CD8-positive, alpha-beta memory T cell (primary cell): ENCODE measurements at places on chromosomes 12 and 14. TPM values are rescaled to one million over a fixed set of nuclear protein-coding genes. Genes with fewer than 3 reads are reported as not detected.

The SLC17A8 gene
- total RNA-seq, result not detected

The CLEC4C gene
- not detected for total RNA-seq

- no peak for DNase-seq
- no peak overlapping the region for H3K27ac ChIP-seq
- no peak overlapping the region for H3K4me3 ChIP-seq
- no peaks in the 10 kb centered on the region for H3K27me3 ChIP-seq
Measured at GRCh38 chr12:73421832-73422231, 1115.8 kb upstream of the ATXN7L3B start.

GRCh38 chr12:14399871-14400270 lies 34.4 kb downstream of the ATF7IP start:
- no peak overlapping the region for H3K27ac ChIP-seq
- H3K36me3 ChIP-seq, result no peaks in the 10 kb centered on the region
- peaks cover 96% of the 10 kb centered on the region for H3K4me1 ChIP-seq

DNA sequence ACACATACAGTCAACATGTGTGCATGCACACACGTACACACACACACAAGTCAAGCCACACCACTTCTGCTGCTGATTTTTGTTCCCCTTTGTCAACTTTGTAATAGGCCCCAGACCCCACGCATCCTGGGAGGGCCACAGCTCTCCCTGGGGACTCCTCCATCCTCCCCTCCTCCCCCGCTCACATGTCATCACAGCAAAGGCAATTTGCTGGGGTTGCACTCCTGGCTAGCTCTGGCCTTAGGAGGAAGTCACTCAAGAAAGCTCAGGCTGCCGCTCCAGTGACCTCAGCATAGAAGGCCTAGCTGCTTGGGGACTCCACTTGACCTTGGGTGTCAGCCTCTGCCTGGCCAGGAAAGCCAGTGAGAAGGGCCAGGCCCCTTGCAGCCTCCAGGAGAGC lies 27.2 kb downstream of the NGB start:
- no peak overlapping the region for H3K27ac ChIP-seq
- no peaks in the 10 kb centered on the region for H3K36me3 ChIP-seq
- no peaks in the 10 kb centered on the region for H3K27me3 ChIP-seq
- DNase-seq, result no peak
- no peak overlapping the region for H3K4me3 ChIP-seq

DNA sequence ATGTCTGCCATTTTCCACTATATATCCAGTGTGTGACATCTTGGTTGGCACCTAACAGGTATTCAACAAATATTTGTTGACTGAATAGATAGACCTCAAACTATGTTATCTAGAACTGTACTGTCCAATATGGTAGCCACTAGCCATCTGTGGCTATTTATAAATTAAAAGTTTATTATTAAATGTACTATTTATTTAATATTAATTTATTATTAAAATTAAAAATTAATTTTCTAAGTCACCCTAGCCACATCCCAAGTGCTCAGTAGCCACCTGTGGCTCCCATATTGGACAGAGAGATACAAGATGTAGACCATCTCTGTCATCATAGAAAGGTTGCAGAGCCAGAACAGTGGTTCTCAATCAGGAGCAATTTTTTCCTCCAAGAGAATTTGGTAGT lies 69.3 kb downstream of the SRRM4 start:
- no peak overlapping the region for H3K4me3 ChIP-seq
- no peaks in the 10 kb centered on the region for H3K36me3 ChIP-seq
- no peaks in the 10 kb centered on the region for H3K4me1 ChIP-seq
- no peak overlapping the region for H3K27ac ChIP-seq

DNA sequence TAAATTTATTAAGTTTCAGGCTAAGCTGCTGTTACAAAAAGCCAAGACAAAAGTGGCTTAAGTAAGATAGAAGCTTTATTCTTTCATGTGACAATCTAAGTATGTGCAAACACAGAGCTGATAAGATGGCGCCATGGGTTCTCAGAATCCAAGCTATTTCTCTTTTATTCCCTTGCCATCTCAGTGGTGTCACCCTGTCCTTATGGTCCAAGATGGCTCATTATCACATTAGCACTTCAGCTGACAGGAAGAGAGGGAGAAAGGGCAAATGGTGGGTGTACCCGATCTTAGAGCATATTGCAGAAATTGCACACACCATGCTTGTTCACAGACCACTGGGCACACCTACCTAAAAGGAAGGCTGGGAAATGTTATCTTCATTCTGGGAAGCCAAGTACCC lies 211.7 kb downstream of the TMTC2 start:
- no peaks in the 10 kb centered on the region for H3K36me3 ChIP-seq
- no peaks in the 10 kb centered on the region for H3K4me1 ChIP-seq
- no peaks in the 10 kb centered on the region for H3K27me3 ChIP-seq
- no peak overlapping the region for H3K4me3 ChIP-seq
- DNase-seq, result no peak
- no peak overlapping the region for H3K27ac ChIP-seq

The CCDC197 gene
- not detected for total RNA-seq

The ANO4 gene
- not detected for total RNA-seq

- no peak for DNase-seq
- no peaks in the 10 kb centered on the region for H3K27me3 ChIP-seq
- no peak overlapping the region for H3K27ac ChIP-seq
- H3K4me1 ChIP-seq, result no peaks in the 10 kb centered on the region
Measured at GRCh38 chr12:130246560-130246959, 84.3 kb downstream of the FZD10 start.

DNA sequence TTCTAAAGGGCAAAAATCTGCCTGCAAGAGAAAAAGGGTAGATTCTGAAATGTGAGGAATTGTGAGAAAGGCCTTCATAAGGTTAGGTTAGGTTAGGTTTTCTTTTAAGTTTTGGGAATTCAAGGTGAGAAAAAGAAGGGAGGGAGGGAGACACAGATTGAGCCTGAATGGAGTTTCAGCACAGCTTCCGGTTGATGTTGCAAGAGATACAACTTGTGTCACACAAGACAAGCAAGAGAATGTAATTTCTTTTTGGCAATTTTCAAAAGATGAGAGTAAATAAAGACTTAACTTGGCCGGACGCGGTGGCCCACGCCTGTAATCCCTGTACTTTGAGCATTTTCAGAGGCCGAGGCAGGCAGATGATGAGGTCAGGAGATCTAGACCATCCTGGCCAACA lies 63.8 kb downstream of the CPSF2 start:
- H3K4me3 ChIP-seq, result no peak overlapping the region
- no peaks in the 10 kb centered on the region for H3K27me3 ChIP-seq
- H3K27ac ChIP-seq, result no peak overlapping the region
- H3K4me1 ChIP-seq, result no peaks in the 10 kb centered on the region
- H3K36me3 ChIP-seq, result no peaks in the 10 kb centered on the region

GRCh38 chr12:132700212-132700822 lies 10.3 kb upstream of the PGAM5 start:
- DNase-seq, result no peak
- no peak overlapping the region for H3K27ac ChIP-seq
- H3K27me3 ChIP-seq, result no peaks in the 10 kb centered on the region

The GPR162 gene
- total RNA-seq, result not detected

DNA sequence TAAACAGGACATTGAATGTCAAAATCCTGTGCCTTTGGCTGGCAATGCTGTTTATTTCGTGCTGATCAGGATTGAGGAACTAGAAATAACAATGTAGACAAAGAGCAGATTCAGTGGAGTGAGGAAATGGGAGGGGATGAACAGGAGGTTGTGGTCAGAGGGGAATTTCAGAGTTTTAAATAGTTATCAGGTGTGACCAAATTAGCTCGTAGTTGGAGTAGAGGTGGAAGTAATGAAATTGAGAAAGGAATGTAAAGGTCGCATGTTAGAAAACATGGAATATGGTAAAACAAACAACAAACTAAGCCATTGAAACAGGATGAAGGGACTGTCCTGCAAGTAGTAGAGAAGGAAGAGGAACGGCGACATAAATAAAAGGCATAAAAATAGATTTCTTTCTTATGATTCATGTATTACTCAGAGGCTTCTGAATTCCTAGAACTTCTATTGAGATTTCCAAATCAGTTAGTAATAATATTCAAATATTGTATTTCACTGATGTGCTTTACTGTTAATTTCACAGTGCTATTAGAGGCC lies 9.5 kb upstream of the SAV1 start:
- no peak overlapping the region for H3K27ac ChIP-seq
- H3K4me1 ChIP-seq, result no peaks in the 10 kb centered on the region
- no peak for DNase-seq
- H3K27me3 ChIP-seq, result no peaks in the 10 kb centered on the region
- no peaks in the 10 kb centered on the region for H3K36me3 ChIP-seq
- no peak overlapping the region for H3K4me3 ChIP-seq

GRCh38 chr12:28794211-28794610 lies 354.9 kb upstream of the FAR2 start:
- no peak overlapping the region for H3K27ac ChIP-seq
- H3K4me3 ChIP-seq, result no peak overlapping the region

DNA sequence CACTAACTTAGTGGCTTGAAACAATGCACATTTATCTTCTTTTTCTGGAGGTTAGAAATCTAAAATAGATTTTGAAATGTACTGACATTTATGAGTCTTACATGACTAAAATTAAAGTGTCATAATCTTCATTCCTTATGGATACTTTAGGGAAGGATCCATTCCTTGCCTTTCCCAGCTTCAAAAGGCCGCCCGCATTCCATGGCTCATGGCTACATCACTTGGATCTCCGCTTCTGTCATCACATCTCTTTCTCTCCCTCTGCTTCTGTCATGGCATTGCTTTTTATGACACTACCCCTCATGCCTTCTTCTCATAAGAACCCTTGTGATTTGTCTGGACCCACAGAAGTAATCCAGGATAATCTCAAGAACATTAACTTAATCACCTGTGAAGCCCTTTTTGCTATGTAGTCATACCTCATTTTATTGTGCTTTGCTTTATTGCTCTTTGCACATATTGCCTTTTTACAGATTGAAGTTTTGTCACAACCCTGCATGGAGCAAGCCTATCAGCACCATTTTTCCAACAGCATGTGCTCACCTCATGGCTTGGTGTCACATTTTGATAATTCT lies 66.5 kb downstream of the GARIN6 start:
- DNase-seq, result no peak
- H3K27me3 ChIP-seq, result no peaks in the 10 kb centered on the region
- H3K27ac ChIP-seq, result no peak overlapping the region
- H3K4me1 ChIP-seq, result no peaks in the 10 kb centered on the region

The KRT1 gene
- total RNA-seq, result not detected

The FBRSL1 gene
- 62.1 TPM for total RNA-seq

- H3K4me1 ChIP-seq, result peaks cover 9% of the 10 kb centered on the region
- no peaks in the 10 kb centered on the region for H3K36me3 ChIP-seq
- DNase-seq, result no peak
- H3K4me3 ChIP-seq, result no peak overlapping the region
- H3K27ac ChIP-seq, result no peak overlapping the region
- H3K27me3 ChIP-seq, result no peaks in the 10 kb centered on the region
Measured at GRCh38 chr14:65334765-65335410, 77.6 kb upstream of the FUT8 start.

- no peak for DNase-seq
- H3K36me3 ChIP-seq, result peaks cover 4% of the 10 kb centered on the region
- H3K27me3 ChIP-seq, result no peaks in the 10 kb centered on the region
Measured at GRCh38 chr14:88007608-88008007, 2.7 kb downstream of the GPR65 start.

DNA sequence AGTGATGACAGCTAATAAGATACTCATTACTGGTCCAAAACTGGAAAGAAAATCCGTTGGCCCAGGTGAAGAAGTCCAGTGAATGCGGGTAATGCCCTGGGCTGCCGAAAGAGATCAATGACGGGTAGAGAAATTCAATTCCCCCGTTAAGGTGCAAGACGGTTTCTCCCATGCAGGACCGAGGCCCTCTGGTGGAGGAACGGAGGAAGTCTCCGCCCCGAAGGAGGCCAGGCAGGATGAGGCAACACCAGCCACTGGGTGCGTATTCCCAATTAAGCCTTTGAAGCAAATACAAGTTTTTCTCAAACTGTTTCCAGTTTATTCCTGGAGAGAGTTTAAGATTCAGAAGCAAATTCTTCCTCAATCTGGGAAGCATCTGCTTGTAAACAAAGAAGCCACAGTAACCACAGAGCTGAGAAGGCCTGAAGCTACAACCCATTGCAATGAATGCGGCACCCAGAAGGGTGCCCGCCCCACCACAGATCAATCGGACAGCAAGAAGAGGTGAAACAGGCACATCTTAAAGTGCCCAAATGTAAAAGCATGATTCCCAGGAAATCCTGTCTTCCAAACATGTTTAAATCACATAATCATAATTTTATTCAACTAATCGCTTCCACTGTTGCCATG lies 118.5 kb downstream of the TTC7B start:
- DNase-seq, result peak; percentile 82
- no peaks in the 10 kb centered on the region for H3K27me3 ChIP-seq
- no peaks in the 10 kb centered on the region for H3K36me3 ChIP-seq
- H3K4me3 ChIP-seq, result no peak overlapping the region
- peaks cover 6% of the 10 kb centered on the region for H3K4me1 ChIP-seq

The SOAT2 gene
- total RNA-seq, result 0.48 TPM

DNA sequence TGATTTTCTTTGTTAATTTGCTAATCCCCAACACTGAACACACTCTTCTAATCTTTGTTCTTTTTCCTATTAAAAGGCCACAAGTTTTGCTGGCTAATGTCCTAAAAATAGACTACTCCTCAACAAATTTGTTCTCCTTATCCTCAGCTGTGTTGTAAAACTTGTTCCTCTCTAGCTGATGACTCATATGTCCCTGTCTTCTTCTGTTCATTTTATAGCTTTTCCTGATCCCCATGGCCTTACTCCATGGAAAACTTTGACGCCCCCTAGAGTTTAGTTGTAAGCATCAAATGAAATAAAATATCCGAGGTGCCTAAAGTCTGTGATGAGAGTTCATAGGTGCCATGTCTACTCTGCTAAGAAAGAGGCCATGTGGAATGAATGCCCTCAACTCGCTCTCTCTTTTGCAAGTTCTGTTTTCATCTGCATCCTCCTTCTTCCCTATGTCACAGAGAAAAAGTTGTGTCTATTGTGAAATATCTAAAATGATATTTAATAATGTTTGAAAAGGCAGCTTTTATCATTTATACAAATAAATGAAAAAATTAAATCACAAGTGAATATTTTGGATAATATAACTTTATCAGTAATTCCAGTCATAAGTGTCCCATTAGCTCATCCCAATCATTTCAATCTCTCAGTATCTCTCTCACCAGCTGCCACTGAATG lies 237.9 kb downstream of the IPO8 start:
- no peak overlapping the region for H3K27ac ChIP-seq
- no peak overlapping the region for H3K4me3 ChIP-seq
- no peaks in the 10 kb centered on the region for H3K4me1 ChIP-seq
- no peaks in the 10 kb centered on the region for H3K36me3 ChIP-seq

DNA sequence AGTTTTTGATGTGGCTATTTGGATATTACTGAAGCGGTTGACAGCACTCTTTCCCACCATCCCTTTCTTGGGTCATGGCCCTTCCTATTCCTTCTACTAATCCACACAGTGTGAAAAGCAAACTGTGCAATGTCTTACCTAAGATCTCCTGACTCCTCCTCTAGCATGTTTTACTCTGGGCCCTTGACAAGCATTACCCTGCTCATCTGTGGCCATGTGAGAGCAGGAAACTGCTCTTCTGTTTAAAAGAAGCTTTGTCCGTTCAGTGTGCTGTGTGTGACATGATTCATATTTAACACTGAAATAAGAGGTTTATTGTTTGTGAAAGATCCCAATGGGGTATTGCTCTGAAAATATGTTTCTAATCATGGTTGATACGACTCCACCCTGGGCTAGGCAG lies 1022.5 kb downstream of the AACS start:
- DNase-seq, result no peak
- no peaks in the 10 kb centered on the region for H3K27me3 ChIP-seq
- H3K4me3 ChIP-seq, result no peak overlapping the region
- H3K27ac ChIP-seq, result no peak overlapping the region

The MIPOL1 gene
- not detected for total RNA-seq

GRCh38 chr12:121806009-121806545 lies 2.3 kb downstream of the SETD1B start:
- H3K36me3 ChIP-seq, result peaks cover 32% of the 10 kb centered on the region
- peaks cover 25% of the 10 kb centered on the region for H3K4me1 ChIP-seq
- DNase-seq, result peak; percentile 75
- H3K4me3 ChIP-seq, result peak overlapping the region; percentile 90

GRCh38 chr12:68440068-68440581 lies 108.0 kb upstream of the MDM1 start:
- no peak overlapping the region for H3K27ac ChIP-seq
- H3K4me1 ChIP-seq, result peaks cover 13% of the 10 kb centered on the region
- H3K4me3 ChIP-seq, result no peak overlapping the region
